ENCODE measurements at places on chromosomes 2 and 18.

DNA sequence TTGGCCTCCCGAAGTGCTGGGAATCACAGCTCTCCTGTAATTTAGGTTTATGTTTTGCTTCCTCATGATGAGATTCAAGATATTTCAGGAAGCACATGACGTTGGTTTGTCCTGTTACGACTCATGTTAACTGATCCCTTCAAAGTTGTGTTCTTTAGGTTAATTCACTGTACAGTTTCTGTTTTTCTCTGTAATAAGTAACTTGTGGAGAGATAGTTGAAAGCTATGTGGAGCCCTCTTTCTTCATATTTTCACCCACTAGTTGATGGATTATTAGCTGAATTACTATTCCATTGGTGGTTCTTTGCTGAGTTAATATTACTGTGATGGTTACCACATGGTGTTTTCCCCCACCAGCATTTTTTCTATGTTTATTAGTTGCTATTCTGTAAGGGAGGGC is 18.3 kb upstream of the CHCHD5 start:
- no peak for DNase-seq

DNA sequence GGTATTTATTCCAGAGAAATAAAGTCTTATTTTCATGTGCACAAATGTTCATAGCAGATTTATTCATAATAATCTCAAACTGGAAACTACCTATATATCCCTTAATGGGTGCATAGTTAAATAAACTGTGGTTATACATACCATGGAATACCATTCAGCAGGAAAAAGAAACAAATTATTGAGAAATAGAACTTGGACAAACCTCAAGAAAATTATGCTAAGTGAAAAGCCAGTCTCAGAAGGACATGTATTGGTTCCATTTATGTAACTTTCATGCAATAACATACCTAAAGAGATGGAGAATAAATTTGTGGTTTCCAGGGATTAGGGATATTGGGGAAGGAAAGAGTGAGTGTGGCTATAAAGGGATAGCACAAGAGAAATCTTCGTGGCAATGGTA is 452.6 kb downstream of the SETBP1 start:
- DNase-seq, result no peak

DNA sequence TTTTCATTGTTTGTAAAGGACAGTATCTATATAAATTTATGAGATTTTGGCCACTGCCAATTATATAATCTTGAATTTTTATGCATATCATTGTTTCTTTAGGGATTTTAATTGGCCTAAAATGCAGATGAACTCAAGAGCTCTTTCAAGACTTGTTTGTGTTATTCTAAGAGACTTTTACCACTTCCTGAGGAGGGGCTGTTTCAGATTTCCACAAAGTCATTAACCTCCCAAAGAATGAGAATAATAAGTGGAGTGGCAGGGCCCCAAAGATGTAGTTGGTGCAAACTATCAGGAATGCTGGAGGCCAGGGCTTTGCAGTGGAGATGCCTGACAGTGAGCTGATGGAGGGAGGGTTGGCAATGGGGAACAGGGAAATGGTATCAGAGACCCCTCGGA is 15.5 kb upstream of the ACVR1 start:
- no peak for DNase-seq

- no peak for DNase-seq
Measured at GRCh38 chr2:12737738-12738485, 21.2 kb downstream of the TRIB2 start.

- no peak for DNase-seq
Measured at GRCh38 chr2:177399376-177399775, 6.8 kb downstream of the AGPS start.

GRCh38 chr2:185436787-185437372 is 301.7 kb upstream of the FSIP2 start:
- DNase-seq, result no peak

DNA sequence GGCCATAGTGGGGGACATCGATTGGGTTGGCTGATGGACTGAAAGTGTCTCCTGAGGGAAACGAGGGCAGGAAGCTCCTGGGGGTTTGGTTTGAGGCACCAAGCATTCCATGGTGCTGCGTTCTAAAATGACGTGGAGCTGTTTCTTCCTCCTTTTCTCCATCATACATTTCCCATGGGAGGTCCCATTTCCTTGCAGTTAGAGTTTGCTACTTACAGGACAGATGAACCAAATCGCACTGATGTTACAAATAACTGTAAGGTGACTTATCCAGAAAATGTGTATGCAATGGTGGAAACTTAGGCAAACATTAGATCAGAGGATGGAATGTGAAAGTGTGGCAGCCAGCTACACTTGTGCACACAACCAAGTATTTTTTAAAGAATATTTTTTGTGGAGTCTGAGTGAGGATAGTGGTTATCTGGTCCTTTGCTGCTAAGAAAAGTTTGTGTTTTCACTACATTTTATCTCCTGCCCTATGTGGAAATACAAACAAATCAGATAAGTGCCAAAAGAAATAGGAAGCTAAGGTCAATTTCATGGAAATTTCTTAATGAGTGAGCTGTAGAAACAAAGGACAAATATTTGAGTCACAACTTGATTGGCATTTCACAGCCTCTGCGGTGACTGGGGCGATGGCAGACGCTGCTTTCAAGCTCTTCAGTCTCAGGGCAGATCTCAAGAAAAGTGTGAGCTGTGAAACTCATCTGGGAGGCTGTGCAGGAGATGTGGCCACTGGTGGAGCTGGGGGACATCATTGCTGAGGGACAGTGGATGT is 256.2 kb downstream of the TSN start:
- no peak for DNase-seq

DNA sequence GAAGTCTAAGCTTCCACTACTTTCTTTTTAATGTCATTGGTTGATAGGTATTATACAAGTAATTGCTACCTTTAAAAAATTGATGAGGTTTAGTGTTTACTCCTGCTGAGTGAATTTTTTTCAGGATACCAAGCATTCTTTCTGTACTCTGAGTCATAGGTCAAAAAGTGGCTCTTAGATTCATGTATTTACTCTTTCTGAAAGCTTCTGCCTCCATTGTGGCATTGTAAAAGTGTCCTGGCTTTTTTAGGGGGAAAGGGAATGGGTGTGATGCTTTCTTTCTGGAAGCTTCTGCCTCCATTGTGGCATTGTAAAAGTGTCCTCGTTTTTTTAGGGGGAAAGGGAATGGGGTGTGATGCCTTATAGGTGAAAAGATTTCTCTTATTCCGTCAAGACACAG is 286.5 kb downstream of the LPIN1 start:
- no peak for DNase-seq

- DNase-seq, result no peak
Measured at GRCh38 chr18:80252136-80252535, 4.8 kb upstream of the PARD6G start.

DNA sequence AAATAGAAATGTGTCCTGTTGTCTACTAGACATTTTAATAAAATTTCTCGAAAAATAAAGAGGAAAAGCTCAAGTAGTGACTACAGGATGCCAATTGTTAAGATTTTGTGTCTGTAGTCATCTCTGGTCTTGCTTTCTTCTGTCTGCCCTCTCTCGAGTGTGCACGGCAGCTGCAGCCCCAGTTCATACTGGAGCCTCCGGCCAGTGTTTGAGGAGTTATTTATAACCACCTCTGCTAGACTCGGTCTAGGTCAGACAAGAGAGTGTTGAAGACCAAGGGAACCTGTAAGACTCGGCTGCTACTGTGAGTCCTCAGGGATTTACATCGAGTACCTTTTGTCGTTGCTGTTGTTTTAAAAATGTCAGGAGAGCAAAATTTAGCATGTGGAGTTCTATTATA is 810.1 kb upstream of the POU3F3 start:
- DNase-seq, result no peak

DNA sequence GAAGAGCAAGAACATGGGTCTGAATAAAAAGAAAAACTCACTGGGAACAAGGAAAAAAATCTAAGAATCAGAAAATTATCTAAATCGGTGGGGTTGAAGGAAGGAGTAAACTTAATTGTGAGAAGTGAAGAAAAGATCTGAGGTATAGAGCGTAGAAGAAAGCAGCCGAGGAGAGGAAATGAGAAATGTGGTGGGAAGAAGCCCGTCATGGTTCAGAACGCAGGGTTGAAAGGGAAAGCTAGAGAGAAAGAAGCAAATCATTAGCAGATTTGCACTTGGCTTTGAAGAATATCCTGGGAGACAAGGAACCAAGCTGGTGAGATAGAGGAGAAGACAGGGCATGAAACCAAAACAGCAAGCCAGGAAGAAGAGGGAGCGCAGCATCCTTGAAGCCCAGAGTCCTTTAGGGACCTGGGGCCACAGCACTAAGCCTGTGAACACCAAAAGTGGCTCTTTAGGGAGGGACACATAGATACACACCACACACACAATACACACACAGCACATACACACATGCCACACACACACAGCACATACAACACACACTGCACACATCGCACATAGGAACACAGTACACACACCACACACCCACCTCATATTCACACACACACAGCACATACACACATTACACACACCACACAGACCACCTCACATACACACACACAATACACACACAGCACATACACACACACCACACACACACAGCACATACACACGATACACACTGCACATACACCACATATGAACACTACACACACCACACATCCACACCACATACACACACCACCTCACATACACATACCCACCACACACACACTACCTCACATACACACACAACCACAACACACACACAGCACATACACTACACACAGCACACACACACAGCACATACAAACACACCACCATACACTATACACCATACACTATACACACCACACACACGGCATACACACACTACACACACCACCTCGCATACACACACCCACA is 274.6 kb downstream of the ETAA1 start:
- no peak for DNase-seq

GRCh38 chr2:9813312-9814128 is 29.8 kb upstream of the TAF1B start:
- DNase-seq, result peak; percentile 89

GRCh38 chr18:58785171-58785805 is 79.4 kb upstream of the ZNF532 start:
- DNase-seq, result no peak

GRCh38 chr18:61975526-61976326 is 82.9 kb upstream of the RNF152 start:
- no peak for DNase-seq

- no peak for DNase-seq
Measured at GRCh38 chr2:5548991-5549715, 143.0 kb upstream of the SOX11 start.

- no peak for DNase-seq
Measured at GRCh38 chr18:13233787-13234783, 15.5 kb downstream of the LDLRAD4 start.

DNA sequence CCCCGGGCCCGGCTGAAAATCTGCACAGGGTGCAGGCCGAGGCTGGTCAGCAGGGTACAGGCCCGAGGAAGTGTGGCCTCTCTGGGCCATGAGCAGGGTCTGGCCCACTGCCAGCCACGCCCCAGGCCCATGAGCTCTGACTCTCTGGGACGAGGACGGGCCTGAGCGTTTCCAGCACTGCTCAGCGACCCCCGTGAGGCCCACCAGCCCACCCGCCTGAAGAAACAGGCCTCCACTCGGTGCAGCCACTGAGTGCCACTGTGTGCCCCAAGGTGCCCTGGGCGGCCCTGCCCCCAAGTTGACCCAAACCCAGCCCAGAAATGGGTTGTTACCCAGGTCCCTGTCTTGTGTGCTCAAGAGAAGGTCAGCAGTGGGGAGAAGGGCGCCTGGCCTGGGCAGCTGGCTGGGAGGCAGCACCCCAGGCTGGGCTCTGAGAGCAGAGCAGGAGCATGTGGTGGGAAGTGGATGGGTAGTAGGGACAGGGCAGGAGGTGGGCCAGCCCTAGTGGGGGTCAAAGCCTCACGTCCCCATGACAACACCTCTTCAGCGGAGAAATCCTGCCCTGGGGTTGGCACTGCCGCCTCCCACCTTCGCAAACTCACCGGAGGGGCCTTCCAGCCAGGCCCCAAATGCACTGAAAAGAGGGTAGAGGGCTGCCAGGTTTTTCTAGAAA is 2.1 kb upstream of the SNED1 start:
- DNase-seq, result no peak

- no peak for DNase-seq
Measured at GRCh38 chr2:239318790-239319661, 81.8 kb downstream of the HDAC4 start.

DNA sequence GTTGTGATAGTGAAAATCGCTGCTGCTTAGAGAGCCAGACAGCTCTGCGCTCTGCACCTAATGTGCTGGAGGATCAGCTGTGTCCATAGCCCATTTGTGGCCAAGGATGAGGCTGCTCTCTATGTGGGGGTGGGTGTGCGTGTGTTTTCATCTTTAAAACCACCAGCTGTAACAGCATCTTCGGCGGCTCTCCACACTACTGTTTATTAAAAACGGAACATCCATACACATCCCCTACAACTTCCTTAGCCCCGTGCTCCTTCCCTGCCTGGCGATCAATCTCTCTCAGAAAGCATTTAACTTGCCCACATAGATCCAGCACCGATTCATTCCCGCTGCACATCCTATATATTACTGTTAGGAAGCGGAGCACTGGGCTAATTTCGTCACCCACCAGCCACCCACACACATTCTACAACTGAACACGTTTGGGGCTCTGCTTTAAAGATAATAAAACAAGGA is 1.6 kb downstream of the CELF4 start:
- DNase-seq, result no peak

DNA sequence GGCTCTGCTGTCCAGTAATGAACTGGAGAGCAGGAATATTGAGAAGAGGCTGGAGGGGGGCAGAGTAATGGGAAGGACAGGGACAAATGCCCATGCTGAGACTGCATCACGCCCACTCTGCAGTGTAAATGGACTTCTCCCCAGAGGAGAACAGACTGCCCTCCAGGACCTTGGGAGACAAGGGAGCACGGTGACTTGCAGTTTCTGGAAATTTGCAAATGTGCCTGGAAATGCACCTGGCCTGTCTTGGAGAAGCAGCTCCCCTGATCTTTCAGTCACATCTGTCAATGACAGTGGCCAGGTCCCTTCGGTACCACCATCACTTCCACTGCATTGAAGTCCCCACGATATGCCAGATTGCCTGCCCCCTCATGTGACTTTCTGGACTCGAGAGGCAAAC is 178.7 kb upstream of the SH3BP4 start:
- no peak for DNase-seq

- DNase-seq, result peak; percentile 46
Measured at GRCh38 chr2:231611273-231612108, 18.8 kb downstream of the TEX44 start.

DNA sequence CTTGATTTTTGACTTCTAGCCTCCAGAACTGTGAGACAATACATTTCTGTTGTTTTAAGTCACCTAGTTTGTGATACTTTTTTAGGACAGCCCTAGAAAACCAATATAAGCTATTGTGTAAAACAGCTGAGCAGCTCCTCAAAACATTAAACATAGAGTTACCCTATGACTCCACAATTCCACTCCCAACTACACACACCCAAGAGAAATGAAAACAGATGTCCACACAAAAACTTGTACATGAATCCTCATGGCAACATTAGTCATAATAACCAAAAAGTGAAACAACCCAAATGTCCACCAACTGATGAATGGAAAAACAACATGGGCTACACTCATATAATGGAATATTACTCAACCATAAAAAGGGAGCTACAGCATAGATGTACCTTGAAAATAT is 32.6 kb downstream of the TNS1 start:
- DNase-seq, result no peak

GRCh38 chr18:12943215-12943614 is 4.6 kb upstream of the SEH1L start:
- DNase-seq, result no peak

GRCh38 chr2:106296182-106296815 is 102.2 kb upstream of the UXS1 start:
- no peak for DNase-seq

All from endothelial cell (in vitro differentiated cells).